Activated naive CD4-positive, alpha-beta T cell (primary cell): ENCODE measurements at places on chromosomes 11 and 22.
A peak's percentile ranks its signal among the peaks of the same experiment; 100 is the strongest.

DNA sequence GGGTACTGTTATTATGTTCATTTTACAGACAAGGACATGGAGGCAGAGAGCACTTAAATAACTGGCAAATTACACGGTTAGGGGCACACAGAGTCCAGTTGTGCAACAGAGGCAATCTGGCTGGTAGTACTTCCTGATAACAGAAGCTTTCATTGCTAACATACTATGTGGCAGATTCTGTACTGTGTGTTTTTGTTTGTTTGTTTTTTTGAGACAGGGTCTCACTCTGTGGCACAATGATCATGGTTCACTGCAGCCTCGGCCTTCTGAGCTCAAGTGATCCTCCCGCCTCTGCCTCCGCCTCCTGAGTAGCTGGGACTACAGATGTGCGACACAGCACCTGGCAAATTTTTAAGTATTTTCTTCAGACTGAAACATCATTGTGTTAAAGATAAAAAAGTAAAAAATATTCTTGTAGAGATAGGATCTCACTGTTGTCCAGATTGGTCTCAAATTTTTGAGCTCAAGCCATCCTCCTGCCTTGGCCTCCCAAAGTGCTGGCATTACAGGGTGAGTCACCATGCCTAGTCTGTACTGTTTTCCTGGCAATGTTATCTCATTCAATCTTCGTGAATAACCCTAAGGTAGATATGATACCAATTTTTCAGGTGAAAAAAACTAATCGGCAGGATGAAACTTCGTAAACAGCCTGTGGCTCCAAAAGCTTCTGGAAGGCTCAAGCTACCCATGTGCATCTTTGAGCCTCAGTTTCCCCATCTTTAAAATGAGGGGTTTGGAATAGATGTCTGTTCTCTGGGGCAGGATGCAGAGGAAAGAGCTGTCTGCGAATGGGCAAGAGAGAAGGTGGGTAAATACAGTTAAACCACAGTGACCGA is 921 bp upstream of the NUCB2 start:
- DNase-seq = no peak

GRCh38 chr11:118305726-118306125 is 1.2 kb downstream of the CD3E start:
- DNase-seq = peak; percentile 17

DNA sequence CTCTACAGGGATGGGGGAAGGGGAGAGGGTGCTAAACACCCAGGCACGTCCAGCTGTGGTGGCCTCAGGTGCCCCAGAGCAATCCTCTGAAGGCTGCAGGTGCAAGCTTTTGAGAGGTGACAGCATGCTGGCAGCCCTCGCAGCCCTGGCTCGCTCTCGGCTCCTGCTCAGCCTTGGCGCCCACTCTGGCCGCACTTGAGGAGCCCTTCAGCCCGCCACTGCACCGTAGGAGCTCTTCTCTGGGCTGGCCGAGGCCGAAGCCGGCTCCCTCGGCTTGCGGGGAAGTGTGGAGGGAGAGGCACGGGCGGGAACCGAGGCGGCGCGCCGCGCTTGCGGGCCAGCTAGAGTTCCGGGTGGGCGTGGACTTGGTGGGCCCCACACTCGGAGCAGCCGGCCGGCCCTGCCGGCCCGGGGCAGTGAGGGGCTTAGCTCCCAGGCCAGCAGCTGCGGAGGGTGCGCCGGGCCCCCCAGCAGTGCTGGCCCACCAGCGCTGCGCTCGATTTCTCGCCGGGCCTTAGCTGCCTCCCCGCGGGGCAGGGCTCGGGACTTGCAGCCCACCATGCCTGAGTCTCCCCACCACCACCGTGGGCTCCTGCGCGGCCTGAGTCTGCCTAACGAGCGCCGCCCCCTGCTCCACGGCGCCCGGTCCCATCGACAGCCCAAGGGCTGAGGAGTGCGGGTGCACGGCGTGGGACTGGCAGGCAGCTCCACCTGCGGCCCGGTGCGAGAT is 112.1 kb downstream of the TRIM29 start:
- no peak for DNase-seq

DNA sequence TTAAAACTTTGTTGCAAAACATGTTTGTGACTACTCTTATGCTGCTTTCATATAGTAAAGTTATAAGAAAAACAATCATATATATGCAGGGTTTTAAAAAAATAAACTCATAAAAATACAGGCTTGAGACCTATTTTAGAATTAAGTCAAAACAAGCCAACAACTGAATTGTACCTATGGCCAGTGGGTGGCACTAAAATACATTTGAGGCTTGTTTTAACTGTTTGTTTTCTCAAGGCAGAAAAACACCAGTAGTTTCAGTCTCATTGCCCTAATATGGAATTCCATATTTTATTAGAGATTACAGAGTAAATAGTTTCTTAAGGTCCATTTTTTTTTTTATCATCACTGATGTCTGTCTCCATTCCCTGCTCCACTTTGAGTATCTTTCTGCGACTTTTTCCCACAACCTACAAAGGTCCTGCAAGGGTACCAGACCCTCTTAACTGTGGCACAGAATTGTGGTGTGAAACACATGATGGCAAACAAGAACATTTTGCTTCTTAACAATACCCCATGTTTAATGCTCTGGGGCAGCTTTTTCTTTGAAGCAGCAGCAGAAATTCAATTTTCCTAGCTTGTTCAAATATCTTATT is 8.5 kb upstream of the CCDC89 start:
- no peak for DNase-seq

- DNase-seq = no peak
These were observed 52.6 kb downstream of the SWAP70 start for GRCh38 chr11:9716275-9717039.

- no peak for DNase-seq
These were observed 9.3 kb downstream of the OSBPL5 start for GRCh38 chr11:3155691-3156258.

DNA sequence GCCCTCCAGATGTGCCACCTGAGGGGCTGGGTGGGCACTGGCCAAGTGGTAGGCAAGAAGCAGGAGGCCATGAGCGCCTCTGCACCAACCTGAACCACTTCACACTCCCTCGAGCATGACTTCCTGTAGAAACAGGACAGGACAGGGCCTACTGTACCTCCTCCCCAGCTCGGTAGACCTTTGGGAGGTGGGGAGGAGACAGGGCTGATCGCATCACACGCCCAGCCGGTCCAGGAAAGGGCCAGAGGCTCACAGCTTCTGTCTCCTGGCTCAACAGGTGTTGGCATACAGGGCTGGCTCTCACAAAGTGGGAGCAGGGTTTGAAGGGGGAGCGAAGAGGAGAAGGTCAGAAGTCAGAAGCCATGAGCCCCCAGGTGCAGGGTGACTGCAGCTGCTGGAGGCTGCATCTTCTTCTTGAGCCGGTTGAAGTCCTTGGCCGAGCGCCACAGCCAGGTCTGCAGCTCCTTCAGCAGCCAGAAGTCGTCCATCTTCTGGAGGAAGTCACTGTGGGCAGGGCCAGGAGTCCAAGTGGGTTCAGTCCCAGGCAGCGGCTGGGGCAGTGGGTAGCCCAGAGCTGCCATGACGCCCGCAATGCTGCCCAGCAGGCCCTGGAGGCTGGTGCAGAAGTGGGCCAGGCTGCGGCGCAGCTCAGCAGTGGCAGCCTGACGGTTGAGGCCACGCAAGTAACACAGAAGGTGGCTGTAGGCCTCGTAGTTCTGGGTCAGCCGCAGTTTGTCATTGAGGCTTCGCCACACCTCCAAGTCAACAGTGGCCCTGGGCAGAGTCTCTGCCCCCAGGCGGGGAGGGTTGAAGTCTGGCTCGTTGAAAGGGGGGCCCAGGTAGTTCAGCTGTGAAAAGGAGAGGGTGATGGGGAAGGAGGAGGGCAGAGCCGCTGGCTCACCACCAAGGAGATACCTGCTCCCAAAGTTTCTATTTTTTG is 8.3 kb downstream of the CLCF1 start:
- DNase-seq = no peak

DNA sequence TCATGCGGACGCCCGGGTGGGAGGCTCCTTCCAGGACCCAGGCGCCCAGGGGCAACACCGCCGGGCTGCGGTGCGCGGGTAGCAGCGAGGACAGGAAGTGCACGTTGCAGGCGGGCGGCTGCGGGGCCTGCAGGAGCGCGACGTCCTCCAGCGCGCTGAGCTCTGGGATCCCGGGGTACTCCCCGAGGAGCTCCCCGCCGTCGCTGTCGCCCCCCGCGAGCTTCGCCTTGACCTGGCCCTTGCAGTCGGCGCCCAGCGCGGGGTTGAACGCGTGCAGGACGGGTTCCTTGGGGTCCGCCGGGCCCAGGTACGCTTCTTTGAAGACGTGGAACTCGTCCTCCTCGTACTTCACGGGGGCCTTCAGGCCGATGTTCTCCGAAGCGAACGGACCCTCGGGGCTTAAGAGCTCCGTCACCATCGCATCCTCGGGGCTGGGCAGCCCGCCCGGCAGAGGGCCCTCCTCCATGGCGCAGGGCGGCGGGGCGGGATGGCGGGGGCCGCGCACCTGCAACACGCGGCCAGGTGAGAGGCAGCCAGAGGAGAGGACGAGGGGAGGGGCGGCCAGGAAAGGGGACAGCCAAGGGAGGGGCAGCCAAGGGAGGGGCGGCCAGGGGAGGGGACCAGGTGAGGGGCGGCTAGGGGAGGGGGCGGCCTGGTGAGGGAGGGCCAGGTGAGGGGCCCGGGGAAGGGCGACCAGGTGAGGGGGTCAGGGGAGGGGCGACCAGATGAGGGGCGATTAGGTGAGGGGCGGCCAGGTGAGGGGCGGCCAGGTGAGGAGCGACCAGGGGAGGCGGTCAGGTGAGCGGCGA is 921 bp downstream of the TESMIN start:
- peak; percentile 16 for DNase-seq

GRCh38 chr11:84019571-84020194 is 733.5 kb upstream of the CCDC90B start:
- no peak for DNase-seq

- no peak for DNase-seq
These were observed at the start of gene AASDHPPT for GRCh38 chr11:106077609-106078455. Gene AASDHPPT, plus strand, starts transcription at chr11:106077662. Its CDS starts 49 bp downstream, at chr11:106077711.

GRCh38 chr11:75851203-75851602 is 36.2 kb downstream of the UVRAG start:
- no peak for DNase-seq

DNA sequence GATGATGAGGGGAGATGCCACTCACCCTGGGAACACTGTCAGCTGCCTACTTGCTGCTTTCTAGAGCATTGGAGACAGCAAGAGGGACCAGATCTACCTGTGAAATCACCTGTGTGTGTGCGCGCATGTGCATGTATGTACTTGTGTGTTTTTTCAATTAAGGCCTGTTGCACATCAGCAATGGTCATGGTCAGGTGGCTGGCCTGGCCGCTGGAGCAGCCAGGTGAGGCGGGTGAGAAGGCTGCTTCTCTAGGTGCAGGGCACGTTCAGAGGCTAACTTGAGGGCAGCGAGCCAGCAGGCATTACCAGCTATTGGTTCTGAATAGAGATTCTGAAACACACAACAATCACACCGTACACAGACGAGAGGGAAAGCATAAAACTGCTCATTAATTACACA is 65.1 kb downstream of the PARVG start:
- no peak for DNase-seq

DNA sequence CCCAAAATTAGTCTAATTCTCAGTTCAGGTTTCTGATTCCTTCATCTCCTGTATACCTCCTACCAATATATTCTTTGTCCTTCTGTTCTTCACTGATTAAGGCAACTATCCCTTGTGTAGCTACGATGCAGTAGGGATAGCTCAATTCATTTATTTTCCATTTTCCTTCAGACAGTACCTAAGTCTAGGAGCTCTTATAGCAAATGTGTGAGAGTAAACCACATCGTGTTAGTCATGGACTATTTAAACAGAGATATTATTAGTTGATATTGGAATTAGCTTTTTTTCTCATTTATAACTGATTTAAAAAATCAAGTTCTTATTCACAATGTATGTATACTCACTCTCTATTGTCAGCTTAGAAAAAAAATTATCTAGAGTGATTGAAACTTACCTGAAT is 900.0 kb downstream of the JRKL start:
- DNase-seq = no peak

DNA sequence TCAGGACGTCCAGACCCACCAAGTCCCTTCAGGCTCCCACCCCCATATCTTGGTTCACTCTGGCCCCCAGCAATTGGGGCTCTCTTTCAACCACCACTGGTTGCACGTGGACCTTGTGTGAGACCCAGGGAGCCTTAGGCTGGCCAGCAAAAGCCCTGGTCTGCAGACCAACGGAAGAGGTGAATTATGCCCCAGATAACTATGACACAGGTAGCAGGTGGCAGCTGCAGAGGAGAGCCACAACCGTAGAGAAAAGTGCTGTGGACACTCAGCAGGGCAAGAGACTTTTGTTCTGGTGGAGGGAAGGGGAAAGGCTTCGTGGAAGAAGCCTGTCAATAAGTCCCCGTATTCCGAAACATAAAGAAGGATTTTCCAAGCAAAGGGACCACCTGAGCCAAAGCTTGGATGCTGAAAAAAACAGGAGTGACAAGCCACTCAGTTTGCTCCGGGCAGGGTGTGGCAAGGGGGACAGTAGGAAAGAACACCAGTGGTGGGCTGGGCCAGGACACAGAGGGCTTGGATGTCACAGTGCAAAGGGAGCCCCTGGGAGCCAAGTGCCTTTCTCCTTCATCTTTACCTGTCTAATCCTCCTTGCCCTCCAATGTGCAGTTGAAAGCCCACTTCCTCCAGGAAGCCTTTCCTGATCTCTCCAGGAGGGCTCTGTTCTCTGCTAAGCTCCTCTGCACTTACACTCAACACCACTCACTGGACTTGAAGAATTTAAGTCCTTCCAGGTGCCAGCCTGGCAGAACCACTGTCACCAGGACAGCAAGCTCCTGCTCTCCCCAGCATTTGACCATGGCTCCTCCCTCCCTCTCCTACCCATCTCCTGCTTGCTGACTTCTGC is 264.7 kb downstream of the BUD13 start:
- DNase-seq = no peak

- DNase-seq = no peak
These were observed 199.9 kb downstream of the CWF19L2 start for GRCh38 chr11:107257710-107258109.

DNA sequence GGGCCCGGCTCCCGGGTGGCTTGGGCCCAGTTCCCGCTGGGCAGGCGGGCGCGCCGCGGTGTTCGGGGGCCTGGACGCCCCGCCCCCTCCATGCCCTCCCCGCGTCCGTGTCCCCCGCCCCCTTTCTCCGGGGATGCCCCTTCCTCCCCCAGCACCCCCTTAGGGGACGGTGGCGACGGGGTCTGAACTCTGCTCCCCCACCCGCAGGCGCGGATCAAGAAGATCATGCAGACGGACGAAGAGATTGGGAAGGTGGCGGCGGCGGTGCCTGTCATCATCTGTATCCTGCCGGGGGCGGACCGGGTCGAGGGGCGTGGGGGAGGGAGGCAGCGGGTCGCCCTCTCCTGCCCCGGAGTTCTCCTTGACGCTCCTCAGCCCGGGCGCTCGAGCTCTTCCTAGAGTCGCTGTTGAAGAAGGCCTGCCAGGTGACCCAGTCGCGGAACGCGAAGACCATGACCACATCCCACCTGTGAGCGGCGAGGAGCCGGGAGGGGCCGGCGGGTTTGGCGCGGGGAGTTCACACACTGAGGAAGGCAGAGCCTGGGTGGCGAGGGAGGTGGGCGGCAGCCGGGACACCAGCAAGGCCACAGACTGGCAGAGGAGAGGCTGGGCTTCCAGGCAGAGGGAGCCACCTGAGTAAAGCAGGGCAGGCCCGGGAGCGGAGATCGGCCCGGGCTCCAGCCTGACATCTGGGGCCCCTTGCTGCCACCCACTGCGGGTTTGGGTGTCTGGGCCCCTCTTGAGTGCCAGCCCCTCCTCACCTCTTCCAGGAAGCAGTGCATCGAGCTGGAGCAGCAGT is 546 bp downstream of the DRAP1 start:
- no peak for DNase-seq
